ENCODE measurements at places on chromosomes 1 and 21.

DNA sequence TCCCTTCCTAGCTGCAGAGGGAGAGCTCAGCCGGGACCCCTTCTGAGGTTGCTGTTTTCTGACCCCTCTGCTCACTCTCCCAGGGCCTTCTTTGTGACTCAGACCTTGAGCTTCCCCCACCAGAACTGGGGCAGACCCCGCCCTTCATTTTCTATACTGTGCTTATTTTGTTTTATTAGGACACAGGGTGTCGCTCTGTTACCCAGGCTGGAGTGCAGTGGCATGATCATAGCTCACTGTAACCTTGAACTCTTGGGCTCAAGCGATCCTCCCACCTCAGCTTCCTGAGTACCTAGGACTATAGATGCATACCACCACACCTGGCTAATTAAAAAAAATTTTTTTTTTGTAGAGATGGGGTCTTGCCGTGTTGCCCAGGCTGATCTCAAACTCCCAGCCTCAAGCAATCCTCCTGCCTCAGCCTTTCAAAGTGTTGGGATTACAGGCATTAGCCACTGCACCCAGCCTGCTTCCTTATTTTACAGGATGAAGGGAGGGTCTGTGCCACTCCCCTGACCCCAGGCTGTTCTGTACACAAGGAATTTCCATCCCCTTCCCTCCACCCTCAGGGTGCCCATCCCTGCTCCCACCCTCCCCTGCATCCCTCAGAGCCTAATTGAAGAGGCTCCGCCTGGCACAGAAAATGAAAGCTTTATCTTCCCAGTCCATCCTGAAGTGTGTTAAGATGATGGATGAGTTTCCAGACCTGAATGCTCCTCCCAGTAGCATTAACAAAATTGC, 195.2 kb upstream of the POU3F1 start:
- DNase-seq = no peak

DNA sequence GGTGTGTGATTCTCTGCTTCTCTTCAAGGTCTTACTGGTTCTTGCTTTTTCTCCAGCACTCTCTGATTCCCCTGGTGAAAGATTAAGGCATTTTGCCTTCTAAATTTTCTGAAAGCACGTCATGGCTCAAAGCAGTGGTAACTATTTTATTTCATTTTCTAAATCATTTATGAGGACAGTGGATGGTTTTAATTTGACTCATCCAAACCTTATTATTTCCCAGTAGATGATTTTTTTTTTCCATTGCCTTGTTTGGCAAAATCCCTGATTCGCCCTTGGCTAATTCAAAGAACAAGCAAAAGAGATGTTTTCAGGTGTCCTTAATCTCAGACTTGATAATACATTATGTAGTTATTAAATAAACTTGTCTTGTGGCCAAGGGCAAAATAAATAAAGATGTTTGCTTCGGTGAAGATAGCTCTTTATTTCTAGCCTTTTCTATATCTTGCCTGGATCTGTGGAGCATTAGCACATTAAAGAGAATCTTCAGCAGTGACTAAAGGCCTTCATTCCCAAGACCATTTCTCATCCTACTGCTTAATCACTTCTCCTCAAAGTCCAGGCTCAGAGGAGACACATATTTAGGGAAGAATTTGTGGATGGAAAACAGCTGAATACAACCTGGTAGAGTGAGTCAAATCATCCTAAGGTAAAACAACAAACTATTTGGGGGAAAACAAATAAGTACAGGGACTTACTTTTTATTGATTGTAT, 359.8 kb downstream of the DUSP10 start:
- DNase-seq = no peak

GRCh38 chr1:232319518-232320210, 310.3 kb downstream of the SIPA1L2 start:
- no peak for DNase-seq

- no peak for DNase-seq
Observed at GRCh38 chr1:207964195-207964966, 53.5 kb upstream of the CD34 start.

- no peak for DNase-seq
Observed at GRCh38 chr1:226436855-226437491, 29.1 kb upstream of the PARP1 start.

DNA sequence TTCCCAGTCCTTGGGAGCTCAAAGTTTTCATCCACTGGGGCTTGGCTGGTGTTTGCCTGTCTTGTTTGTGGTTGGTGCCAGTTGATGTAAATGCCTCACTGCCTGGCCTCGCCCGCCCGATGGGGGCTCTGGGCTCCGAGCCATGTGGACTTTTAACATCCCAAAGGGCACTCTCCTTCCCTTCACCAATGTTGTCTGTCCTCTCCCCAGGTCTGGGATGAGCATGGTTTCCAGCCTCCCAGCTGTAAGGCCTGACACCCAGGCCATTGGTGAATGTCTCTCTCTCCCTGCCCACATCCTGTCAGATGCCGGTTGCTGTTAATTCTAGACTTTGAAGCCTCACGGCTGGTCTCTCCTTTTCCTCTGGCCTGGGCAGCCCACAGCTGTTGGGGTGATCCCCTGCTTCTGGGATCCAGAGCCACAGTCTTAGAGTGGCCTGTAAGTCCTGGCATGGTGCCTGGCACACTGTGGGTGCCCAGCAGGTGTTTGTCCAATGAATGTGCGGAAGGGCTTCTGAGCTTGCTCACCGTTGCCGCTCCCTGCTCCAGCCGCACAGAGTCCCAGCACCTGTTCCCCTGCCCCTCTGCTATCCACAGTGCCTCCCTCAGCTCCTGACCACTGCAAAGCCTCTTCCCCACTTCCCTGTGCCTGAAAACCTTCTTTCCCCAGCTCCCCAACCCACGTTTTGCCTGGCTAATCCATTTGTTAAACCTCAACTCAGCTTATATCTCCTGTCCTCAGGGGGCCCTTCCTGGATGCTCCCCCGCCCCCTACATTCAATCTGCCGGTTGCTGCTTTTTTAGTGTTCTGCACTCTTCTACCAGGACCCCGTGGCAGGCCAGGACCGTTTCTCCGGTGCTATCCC, 3.3 kb upstream of the C1orf174 start:
- no peak for DNase-seq

DNA sequence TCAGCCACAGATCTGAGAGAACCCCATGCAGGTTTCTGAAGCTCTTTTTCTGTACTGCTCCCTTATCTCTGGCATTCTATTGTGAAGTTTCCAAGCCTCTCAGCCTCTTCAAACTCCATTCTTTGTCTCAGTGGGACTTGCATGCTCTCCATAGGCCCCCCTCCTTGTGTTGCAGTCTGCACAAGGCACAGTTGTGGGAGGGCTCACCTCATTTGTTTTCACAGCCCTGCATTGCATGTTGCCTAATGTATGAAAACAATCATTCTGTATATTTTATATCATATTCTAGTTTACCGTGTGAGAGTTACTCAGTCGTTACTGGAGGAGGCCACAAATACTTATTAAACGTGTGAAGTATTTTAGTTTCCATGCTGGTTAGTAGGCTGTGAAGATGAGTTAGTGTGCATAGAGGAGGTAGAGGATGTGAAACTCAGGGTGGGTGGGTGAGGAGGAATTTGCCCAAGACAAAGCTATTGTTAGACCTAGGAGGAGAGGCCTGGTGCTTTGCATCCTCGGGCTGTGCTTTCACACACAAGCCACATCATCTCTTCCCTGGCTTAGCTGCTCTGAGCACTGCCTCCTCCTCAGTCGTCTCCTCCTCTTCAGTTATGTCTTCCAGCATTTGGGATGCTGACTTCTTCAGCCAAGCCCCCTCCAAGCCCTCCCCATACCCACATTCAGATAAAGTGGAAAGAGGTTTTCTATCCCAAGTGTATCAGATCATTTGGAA, 7.8 kb upstream of the CHI3L2 start:
- no peak for DNase-seq

DNA sequence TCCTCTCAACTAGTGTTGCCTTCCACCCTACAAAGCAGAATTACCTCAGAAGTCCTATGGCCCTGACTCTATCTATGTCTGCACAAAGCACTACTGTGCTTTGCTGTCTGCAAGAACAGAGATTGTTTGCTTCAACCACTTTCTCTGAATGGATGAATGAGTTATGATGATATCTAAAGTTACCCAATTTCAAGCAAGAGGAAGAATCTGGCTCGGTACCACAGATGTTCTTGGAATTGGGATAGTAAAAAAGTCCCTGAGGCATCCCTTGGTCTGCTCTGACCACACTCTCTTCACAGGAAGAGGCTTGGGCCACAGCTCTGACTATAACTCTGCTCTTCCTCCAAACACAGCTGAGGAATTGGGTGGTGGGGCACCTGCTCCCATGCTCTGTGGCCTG, 31.2 kb downstream of the MTARC1 start:
- DNase-seq = no peak

DNA sequence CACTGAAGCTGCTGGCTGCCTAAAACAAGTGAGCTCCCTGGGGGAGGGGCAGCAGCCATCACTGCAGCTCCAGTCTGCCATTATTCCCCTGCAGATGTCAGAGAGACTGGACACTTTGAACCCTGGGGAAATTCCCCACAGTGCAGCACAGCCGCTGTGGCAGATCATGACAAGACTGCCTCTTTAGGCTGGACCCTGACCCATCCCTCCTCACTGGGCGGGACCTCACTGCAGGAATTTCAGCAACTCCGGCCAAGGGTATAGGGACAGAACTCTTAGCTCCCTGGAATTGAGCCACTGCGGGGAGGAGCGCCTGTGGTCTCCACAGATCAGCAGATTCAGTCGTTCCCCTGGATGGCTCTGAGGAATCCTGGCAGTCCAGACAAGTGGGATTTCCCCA, 964.6 kb downstream of the BRINP3 start:
- no peak for DNase-seq

- no peak for DNase-seq
Observed at GRCh38 chr1:175922254-175922881, 179.0 kb upstream of the TNR start.

DNA sequence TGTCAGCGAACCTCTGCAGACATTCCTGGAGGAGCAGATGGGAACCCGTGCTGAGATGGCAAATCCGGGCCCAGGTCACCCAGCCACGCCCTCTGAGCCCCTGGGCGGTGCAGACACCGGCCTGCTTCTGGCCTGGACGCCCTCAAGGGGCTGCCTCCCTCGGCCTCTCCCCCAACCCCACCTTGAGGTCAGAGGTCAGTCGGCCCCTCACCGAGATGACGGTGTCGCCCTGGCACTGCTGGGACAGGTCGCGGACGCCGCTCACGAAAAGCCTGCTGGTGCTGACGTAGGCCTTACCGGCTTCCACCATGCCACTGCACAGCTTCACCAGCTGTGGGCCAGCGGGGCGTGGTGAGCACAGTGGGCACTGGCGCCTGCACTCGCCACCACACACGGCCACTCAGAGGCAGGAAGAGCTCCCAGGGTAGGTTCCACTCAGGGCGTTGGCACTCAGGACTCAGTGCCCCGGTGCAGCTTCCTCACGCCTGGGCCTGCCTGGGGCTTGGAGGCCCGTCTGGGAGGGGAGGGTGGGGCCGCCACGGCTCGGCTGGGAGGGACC, 4.7 kb downstream of the ACAP3 start:
- DNase-seq = no peak

- no peak for DNase-seq
Observed at GRCh38 chr1:226490426-226490809, 58.1 kb upstream of the STUM start.

DNA sequence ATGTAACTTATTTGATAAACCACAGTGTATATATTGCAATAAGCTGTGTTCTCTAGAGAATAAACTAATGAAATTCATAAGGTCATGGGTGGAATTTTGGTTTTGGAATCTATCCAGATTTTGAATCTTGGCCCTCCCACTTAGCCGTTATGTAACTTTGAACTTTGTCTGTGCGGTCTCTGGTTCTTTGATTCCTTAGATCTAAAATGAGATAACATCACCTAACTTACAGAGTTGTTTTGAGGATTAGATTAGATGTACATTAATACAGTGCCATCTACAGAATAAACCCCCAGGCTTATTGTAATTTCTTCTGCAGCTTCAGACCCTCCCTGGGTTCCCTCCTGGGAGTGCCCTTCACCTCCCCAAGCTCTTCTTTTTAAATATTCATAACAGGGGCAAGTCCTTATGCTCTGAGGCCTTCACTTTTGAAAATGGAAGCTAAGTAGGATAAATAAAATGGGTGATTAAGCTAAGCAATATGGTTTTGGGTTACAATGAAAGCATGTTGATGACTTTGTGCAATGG, 124.3 kb downstream of the ATG4C start:
- no peak for DNase-seq

- no peak for DNase-seq
Observed at GRCh38 chr1:67322442-67322841, 14.8 kb downstream of the IL12RB2 start.

DNA sequence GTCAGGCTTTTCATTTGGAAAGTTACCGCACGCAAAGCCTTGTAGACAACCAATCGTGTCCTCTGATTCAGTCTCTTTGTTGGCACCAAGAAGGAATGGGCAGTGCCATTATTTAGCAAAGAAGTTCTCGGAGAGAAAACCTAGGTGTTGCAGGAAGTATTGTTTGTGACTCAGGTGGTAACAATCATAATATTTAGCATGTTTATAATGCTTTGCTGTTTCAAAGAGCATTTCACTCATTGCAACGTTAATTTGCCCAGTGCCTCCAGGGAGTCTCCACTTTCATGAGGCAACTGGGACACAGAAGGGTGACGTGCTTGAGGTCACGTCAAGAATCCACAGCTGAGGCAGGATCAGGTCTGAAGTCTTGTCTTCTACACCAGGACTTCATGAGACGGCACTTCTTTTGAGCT, 31.4 kb downstream of the STPG1 start:
- peak; percentile 44 for DNase-seq

GRCh38 chr1:101245246-101245927, 8.6 kb downstream of the S1PR1 start:
- no peak for DNase-seq

DNA sequence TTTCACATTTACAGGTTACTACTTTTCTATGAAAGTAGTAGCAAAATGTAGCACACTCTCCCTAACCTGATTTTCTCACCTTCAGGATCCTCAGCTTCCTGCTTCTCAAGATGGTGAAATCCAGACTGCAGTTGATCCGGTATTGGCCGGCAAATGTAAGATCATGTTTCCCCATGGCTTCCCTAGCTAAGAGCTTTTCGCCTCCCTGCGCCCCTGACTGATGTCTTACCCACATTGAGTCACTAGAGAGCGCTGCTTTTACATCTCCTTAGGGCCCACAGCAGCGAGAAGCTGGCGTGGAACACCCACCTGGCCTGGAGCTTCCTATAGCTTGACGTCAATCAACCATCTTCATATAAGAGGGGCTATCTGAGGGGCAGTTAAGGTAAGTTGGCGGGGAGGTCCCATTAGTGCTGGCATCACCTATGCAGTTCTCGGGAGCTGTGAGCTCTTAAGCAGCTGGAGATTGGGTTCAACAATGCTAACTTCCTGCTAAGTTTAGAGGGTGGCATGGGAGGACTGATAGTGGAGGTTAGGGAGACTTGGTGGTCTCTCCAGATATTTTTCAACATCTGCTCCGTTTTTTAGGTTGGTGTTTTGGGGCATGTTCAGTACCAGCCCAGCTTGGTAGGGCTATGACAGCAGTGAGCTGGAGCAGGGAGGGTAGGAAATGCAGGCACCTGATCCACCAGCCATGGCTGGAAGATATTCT, 5.5 kb downstream of the PTPN7 start:
- DNase-seq = no peak

DNA sequence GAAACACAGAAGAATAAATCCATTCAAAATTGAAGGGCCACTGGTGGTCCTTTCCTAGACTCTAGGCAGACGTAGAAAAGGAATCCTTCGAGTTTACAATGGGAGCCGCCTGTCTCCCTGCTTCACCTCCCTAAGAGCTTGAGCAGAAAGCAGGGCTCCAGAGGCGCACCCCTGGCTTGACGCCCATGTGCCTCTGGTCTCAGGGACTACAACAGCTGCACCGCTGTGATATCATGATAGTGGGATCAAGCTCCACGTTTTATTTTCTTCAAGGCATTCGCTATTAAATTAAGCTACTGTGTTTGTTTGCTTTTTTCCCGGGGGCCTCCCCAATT, 403 bp upstream of the C1orf122 start:
- no peak for DNase-seq

GRCh38 chr1:224539971-224540370, 76.1 kb upstream of the CNIH3 start:
- no peak for DNase-seq

All from right atrium auricular region (tissue), 2 donors.